ENCODE measurements at places on chromosomes 3 and 15. TPM values are rescaled to one million over a fixed set of nuclear protein-coding genes. Genes with fewer than 3 reads are reported as not detected.

HCLS1 gene
- polyA plus RNA-seq, result 441 TPM

CD200R1 gene
- 22.6 TPM for polyA plus RNA-seq

TMOD3 gene
- 37.8 TPM for polyA plus RNA-seq

VEPH1 gene
- polyA plus RNA-seq, result not detected

ATP13A4 gene
- polyA plus RNA-seq, result 0.25 TPM

SH2D7 gene
- polyA plus RNA-seq, result not detected

NTRK3 gene
- not detected for polyA plus RNA-seq

EAF2 gene
- polyA plus RNA-seq, result 21.2 TPM

PPP1R14D gene
- polyA plus RNA-seq, result not detected

CYP8B1 gene
- polyA plus RNA-seq, result not detected

PRSS50 gene
- not detected for polyA plus RNA-seq

SI gene
- not detected for polyA plus RNA-seq

DNA sequence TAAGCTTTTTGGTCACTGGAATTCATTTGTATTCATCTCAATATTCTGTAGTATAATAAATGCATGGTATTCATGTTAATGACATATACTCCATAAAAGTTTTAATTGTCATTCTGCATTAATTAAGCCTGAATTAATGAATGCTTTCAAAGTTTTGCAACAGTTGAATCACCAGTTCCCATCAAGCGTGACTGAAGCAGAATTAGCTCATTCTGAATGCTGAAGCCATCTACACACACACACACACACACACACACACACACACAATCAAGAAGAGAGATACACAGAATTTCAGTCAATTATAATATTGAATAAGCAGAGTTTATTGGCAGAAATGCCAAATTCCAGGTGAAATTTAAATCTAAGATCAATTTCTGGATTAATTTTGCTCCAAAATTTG lies 252.1 kb upstream of the KCNMB2 start:
- no peak for DNase-seq
- no peaks in the 10 kb centered on the region for H3K36me3 ChIP-seq
- H3K4me1 ChIP-seq, result no peaks in the 10 kb centered on the region
- no peak overlapping the region for H3K27ac ChIP-seq
- H3K27me3 ChIP-seq, result no peaks in the 10 kb centered on the region
- no peak overlapping the region for H3K4me3 ChIP-seq

DNA sequence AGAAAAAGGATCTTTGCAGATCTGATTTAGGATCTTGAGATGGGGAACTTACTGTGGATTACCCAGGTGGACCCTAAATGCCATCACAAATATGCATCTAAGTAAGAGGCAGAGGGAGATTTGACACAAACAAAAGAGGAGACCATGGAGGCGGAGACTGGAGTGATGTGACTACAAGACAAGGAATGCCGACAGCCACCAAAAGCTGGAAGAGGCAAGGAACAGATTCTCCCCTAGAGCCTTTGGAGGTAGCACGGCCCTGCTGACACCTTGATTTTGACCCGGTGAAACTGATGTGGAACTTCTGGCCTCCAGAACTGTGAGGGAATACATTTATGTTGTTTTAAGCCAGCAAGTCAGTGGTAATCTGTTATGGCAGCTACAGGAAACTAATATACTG lies 44.0 kb downstream of the GASK1A start:
- DNase-seq, result no peak
- H3K4me1 ChIP-seq, result peaks cover 74% of the 10 kb centered on the region
- H3K27me3 ChIP-seq, result no peaks in the 10 kb centered on the region
- no peak overlapping the region for H3K4me3 ChIP-seq
- H3K36me3 ChIP-seq, result no peaks in the 10 kb centered on the region

DNA sequence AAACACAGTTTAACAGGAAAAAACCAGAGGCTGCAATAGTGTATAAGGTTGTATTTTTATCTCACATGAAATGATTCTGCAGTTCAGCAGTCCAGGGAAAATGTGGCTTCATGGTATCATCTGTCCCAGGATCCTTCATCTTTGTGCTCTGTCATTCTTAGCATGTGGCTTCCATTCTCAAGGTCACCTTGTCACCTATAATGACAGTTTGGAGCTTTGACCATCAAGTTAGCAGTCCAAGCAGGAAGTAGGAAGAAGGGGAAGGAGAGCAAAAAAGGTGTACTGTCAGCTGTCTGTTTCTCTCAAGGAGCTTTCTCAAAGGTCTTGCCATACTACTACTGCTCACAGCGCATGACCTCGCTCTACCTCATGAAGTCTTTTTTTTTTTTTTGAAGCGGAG lies 58.6 kb upstream of the CRTC3 start:
- H3K27me3 ChIP-seq, result no peaks in the 10 kb centered on the region
- H3K36me3 ChIP-seq, result peaks cover 46% of the 10 kb centered on the region
- no peak overlapping the region for H3K4me3 ChIP-seq
- H3K27ac ChIP-seq, result no peak overlapping the region
- H3K4me1 ChIP-seq, result no peaks in the 10 kb centered on the region
- no peak for DNase-seq

DNA sequence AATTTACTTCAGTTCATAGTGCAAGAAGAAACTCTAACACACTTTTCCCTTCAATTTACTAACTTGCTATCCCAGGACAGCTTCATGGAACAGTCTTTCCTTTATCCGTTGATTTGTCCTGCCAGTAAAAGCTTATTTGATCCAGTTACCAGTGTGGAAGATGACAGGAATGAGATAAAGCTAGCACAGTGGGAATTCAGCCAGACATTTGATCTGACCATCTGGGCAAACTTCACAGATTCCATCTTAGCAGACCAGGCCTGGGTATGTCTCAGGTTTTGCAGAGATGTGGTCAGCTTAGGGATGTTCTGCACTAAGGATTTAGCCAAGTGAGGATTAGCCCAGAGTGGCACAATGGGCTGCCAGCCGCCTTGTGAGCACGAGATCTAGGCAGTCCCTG lies 19.7 kb downstream of the CEMIP start:
- H3K27ac ChIP-seq, result no peak overlapping the region
- H3K36me3 ChIP-seq, result no peaks in the 10 kb centered on the region
- DNase-seq, result no peak
- H3K4me1 ChIP-seq, result peaks cover 6% of the 10 kb centered on the region
- no peaks in the 10 kb centered on the region for H3K27me3 ChIP-seq

GRCh38 chr3:69542089-69542804 lies 156.4 kb upstream of the FRMD4B start:
- H3K4me1 ChIP-seq, result no peaks in the 10 kb centered on the region
- DNase-seq, result no peak
- no peak overlapping the region for H3K4me3 ChIP-seq
- H3K27ac ChIP-seq, result no peak overlapping the region
- no peaks in the 10 kb centered on the region for H3K36me3 ChIP-seq

DNA sequence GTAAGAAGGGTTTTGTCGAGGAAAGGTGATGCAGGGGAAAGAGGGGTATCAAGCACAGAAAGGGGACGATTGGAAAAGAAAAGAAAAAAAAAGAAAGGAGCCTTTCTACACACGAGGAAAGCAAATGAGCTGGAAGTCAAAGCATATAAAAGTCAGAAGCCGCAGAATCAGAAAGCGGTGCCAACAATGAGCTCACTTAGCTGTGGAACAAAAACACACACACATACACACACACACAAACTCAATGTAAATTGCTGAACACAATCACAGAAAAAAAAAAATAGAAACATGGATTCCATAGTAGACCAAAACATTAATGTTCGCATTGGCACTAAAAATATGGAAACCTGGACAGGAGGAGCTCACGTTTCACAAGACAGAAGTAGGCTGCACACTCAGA lies 63.4 kb upstream of the FEZF2 start:
- H3K27me3 ChIP-seq, result no peaks in the 10 kb centered on the region
- H3K36me3 ChIP-seq, result no peaks in the 10 kb centered on the region
- no peak for DNase-seq
- no peak overlapping the region for H3K27ac ChIP-seq
- no peak overlapping the region for H3K4me3 ChIP-seq
- no peaks in the 10 kb centered on the region for H3K4me1 ChIP-seq

- peaks cover 12% of the 10 kb centered on the region for H3K4me1 ChIP-seq
- peak overlapping the region; percentile 81 for H3K27ac ChIP-seq
- no peaks in the 10 kb centered on the region for H3K27me3 ChIP-seq
- DNase-seq, result no peak
- H3K4me3 ChIP-seq, result peak overlapping the region; percentile 86
Observed at GRCh38 chr15:41543521-41543870, 561 bp downstream of the RPAP1 start.

DNA sequence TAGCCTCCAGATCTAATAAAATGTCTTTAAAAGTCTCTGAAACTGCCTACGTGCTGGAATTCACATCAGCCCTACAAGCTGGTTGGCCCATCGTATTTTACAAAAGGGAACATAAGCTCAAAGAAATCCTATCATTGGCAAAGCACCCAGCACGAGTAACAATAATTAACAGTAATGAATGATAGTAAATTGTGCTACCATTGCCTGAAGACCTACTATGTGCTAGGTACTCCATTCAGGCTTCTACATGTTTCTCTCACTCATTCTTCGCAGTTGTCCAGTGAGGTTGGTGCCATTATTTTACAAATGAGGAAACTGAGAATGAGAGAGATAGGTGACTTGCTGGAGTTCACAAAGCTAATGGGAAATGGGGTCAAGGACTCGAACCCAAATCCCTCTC lies 7.1 kb upstream of the EPHB3 start:
- H3K4me1 ChIP-seq, result peaks cover 46% of the 10 kb centered on the region
- no peak overlapping the region for H3K4me3 ChIP-seq
- no peak for DNase-seq
- H3K27me3 ChIP-seq, result no peaks in the 10 kb centered on the region

DNA sequence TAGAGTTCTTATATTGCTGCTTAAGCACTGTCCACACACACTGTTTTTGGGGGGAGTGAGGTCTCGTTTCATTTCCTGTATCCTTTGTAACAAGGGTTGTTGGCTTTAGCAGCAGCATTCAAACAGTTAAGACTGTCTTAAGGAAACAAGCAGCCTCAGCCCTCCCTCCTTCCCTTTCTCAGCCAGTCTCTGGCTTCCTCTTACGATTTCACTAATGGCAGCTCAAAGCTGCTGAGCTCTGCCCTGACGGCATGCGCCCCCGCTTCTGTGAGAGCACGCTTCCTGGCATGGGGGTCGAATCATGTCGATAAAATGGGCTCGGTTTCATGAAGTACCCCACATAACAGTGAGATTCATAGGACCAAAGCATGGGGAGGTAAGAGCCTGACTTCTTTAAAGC lies 105.0 kb downstream of the KLHL25 start:
- peak; percentile 76 for DNase-seq
- peak overlapping the region; percentile 80 for H3K4me3 ChIP-seq
- peaks cover 73% of the 10 kb centered on the region for H3K4me1 ChIP-seq

DNA sequence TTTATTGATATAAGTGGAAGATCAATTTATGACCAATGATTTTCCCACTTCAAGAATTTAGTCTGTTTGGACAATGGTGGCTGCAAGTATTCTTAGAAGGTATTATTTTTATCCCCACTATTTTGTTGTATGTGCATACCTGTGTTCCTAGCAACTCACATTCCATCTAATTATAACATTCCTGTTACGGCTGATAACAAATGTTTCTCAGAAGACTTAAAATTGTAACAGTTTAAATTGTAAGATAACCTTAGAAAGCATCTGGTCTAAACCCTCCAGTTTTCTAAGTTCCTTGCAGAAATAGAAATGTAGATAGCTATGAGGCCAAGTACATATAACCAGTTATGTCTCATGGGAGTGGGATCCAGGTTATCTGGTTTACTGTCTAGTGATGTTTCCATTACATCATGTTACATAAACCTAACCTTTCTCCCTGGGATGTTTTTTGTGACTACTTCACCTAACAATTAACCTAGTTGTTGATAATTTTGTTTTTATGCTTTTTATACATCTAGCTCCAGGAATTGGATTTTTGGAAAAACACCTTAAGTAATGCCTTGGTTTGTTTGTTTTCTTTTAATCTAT lies 11.1 kb upstream of the MFN1 start:
- H3K36me3 ChIP-seq, result peaks cover 27% of the 10 kb centered on the region
- H3K27ac ChIP-seq, result no peak overlapping the region
- H3K4me3 ChIP-seq, result no peak overlapping the region
- no peaks in the 10 kb centered on the region for H3K27me3 ChIP-seq
- DNase-seq, result no peak

GRCh38 chr3:151085227-151085888 lies at the start of gene MED12L:
MED12L (plus strand) TSS chr3:151085664; CDS start chr3:151086927, 1,263 bp downstream.
- H3K27me3 ChIP-seq, result peaks cover 17% of the 10 kb centered on the region
- no peak within 1 kb of the TSS for H3K4me3 ChIP-seq
- H3K27ac ChIP-seq, result no peak within 1 kb of the TSS
- H3K36me3 ChIP-seq, result no peaks in the 10 kb centered on the region
- DNase-seq, result no peak

GRCh38 chr15:74044267-74045110 lies 37.9 kb downstream of the GOLGA6A start:
- peaks cover 10% of the 10 kb centered on the region for H3K36me3 ChIP-seq
- no peak overlapping the region for H3K27ac ChIP-seq
- DNase-seq, result no peak
- no peaks in the 10 kb centered on the region for H3K27me3 ChIP-seq
- peaks cover 12% of the 10 kb centered on the region for H3K4me1 ChIP-seq
- H3K4me3 ChIP-seq, result no peak overlapping the region

DNA sequence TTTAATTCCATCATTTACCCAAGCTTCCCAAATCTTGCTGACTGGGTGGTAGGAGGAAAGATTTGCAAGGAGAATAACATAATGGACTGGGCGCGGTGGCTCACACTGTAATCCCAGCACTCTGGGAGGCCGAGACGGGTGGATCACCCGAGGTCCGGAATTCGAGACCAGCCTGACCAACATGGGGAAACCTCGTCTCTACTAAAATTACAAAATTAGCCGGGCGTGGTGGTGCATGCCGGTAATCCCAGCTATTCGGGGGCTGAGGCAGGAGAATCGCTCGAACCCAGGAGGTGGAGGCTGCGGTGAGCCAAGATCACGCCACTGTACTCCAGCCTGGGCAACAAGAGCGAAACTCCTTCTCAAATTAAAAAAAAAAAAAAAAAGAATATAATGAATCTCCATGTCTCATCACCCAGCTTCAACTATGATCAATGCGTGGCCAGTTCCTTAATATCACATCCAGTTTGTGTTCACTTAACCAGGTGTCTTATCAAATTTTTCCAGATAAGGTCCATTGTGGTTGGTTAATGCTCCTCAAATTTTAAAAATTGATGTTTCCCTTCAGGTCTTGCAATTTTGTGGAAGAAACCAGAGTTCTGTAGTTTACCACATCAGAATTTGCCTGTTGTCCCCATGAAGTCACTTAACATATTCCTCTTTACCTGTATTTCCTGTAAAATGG lies 1.3 kb upstream of the ABCF3 start:
- H3K27ac ChIP-seq, result no peak overlapping the region
- H3K4me1 ChIP-seq, result peaks cover 30% of the 10 kb centered on the region
- DNase-seq, result no peak
- no peaks in the 10 kb centered on the region for H3K27me3 ChIP-seq

DNA sequence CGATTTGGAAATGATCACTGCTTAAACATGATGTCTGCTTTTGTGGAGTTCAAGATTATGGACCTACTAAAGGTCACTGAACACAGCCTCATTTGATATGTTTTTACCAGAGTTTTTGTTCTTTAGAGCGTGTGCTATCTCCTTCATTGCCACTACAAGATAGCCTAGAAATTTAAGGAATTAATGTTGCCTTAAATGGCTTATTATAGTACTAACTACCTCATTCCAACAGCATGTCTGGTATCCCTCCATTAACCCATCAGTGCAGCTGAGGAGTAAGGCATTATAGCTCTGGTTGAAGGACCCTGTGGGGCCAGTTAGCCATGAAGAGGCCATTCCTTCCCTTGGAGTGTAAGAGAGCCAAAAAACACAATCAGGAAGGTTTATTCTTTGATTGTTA lies 2.3 kb upstream of the FAM43A start:
- no peaks in the 10 kb centered on the region for H3K27me3 ChIP-seq
- peaks cover 39% of the 10 kb centered on the region for H3K4me1 ChIP-seq
- DNase-seq, result no peak
- no peak overlapping the region for H3K4me3 ChIP-seq

- H3K36me3 ChIP-seq, result no peaks in the 10 kb centered on the region
- no peaks in the 10 kb centered on the region for H3K27me3 ChIP-seq
- H3K4me3 ChIP-seq, result no peak overlapping the region
Observed at GRCh38 chr3:112348943-112349342, 16.0 kb downstream of the CD200 start.

All from CD4-positive, alpha-beta memory T cell (primary cell).